ENCODE measurements at places on chromosomes 11 and 22. TPM values are rescaled to one million over a fixed set of nuclear protein-coding genes. Genes with fewer than 3 reads are reported as not detected.

DNA sequence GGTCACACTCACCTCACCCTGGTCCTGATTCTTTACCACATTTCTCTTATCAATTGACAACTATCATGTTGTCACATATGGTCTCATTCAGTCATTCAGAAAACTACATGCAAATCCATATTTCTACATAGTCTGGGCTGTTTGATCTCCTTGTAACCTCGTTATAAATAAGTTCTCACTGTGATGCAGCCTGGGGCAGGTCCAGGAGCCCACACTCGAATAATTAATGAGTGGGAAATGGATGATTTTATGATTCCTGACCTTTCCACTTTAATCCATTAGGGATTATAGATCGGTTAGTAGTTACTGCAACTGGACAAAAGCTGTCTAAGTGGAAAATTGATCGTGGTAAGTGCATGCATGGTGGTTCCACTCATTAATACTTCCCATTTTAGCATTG is 636.3 kb upstream of the TENM4 start:
- DNase-seq, result no peak

DDX17 gene
- total RNA-seq, result 593 TPM

GRCh38 chr22:21947040-21948014 is 5.3 kb downstream of the PPM1F start:
- no peak for DNase-seq

C22orf42 gene
- total RNA-seq, result not detected

DNA sequence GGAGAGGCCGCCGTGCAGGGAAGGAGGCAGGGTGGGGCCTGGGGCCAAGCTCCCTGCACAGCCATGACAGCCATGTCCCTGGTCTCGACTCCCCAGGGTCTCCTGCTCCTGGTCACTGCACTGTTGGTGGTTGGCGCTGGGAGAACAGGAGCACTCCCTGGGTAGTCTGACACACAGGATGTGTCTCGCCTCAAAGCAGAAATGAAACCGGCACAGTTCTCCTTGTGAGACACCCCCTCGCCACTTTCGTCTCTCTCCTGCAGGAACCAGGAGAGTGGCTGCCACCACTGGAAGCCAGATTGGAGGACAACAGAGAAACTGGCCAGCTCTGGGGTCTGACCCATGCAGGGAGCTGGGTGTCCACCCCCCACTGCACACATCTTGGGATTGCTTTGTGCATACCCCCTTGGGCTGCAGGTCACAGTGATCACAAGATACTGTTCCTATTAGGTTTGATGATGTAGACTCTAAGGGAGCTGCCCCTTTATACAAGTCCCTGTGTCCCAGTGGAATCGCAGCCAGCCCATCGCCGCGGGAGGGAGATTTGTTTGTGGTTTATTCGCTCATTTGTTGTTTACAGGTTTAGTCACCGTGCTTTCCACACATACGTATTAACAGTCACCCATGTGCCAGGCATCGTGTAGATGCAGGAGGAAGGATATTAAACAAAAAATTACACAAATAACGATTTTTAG is 27.0 kb upstream of the YWHAH start:
- no peak for DNase-seq

DNA sequence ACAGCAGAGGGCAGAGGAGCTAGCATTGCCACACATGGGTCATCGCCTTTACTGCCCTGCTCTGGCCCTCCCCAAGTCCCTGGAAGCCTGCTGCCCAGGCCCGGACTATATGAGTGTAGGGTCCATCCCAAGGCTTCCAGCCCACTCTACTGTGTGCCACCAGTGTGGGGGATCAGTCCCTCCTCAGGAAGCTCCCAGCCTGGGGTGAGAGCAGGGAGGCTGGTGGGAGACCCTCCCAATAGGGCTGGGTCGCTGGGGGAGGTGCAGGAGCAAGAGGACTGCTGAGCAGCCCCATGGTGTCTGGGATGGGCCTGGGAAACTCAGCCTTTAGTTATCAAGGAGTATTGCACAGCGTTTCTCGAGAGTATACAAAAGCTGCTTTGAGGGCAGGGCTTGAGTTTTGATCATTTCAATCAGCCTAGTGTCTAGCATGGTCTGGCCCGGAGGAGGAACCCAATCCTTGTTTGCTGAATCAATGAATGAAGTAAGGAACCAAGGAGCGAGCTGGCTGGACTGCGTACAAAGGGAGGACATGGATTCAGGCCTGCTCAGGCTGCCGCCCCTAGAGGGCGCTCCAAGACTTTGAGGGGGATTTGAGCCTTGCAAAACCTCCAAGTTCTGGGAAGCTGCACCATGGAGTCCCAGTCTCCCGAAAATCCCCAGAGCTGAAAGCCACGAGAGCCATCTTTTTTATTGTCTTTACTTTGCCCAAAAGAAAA is 89.0 kb upstream of the PARVA start:
- peak; percentile 88 for DNase-seq

GRCh38 chr11:61480994-61481335 is 27.6 kb upstream of the LRRC10B start:
- peak; percentile 72 for DNase-seq

MYO7A gene
- total RNA-seq, result 5.8 TPM

CD6 gene
- 4.2 TPM for total RNA-seq

GRCh38 chr22:42249831-42250230 is 20.6 kb downstream of the TCF20 start:
- no peak for DNase-seq

GRCh38 chr11:14022251-14022650 is 59.7 kb downstream of the SPON1 start:
- DNase-seq, result no peak

DNA sequence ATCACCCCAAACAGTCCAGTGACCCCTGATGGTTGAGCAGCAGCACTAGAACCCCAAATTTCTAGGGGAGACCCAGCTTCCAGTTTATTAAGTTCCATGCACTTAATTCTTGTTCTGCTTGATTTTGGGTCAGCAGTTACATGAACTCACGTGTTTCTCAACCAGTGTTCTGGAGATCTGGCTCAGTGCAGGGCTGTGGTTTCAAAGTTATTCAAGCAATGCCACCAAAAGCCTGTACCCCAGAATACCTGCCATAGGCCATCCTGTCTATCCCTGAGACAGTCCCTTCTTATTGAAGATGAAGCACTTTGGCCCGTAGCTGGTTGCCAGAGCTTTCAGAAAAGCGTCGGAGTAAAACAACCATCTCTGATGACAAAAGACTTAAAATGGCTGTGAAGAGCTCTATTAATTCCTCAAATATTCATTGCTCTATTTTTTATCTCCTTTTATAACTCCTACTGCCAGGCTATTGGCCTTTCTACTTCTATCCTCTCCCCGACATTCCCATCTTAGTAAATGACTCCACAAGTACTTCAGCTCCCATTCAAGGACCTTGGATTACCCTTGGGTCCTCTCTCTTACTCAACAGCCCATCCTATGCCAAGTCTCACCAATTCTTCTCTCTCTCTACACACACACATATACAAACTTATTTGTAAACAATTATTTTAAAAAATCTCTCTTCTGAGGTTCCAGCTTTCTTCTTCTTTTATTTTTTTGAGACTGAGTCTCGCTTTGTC is 18.0 kb upstream of the VPREB1 start:
- no peak for DNase-seq

LINC01488 gene
- not detected for total RNA-seq

ROBO4 gene
- total RNA-seq, result 16.8 TPM

DNA sequence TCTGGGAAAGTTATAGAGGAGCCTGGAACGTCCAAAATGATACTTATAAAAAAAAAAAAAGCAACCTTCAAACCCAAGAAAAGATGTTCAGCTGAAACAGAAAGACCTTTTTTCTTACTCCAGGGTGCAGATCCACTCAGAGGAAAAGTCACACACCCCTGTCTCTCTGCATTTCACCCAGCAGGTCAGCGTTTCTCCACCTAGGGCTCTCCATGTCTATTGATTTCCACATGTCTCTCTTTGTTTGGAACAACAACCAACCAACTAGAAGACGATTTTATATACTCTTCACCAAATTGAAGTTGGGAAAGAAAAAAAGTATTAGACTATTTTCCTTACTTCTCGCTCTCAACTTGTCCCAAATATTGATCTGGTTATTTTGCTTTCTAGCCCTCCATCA is 42.2 kb upstream of the BLID start:
- no peak for DNase-seq

DNA sequence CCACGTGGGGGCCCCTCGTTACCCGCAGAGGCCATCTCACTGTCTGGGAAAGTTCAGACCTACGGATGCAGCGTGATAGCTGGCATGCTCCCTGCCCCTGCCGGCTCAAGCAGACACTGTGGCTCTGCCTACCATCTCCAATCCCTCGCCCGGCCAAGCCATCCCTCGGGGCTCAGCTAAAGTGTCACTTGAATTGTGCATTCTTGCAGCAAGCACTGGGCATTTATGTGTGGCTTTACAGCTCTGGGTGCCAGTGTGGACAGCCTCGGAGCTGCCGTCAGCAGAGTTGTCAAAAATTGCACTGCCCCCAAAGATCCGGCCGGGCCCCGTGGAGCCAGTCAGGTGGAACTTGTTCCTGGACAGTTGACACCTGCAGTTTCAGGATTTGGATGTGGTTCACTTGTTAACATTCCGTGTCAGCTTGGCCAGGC is 75.0 kb upstream of the FGF3 start:
- DNase-seq, result no peak

DNA sequence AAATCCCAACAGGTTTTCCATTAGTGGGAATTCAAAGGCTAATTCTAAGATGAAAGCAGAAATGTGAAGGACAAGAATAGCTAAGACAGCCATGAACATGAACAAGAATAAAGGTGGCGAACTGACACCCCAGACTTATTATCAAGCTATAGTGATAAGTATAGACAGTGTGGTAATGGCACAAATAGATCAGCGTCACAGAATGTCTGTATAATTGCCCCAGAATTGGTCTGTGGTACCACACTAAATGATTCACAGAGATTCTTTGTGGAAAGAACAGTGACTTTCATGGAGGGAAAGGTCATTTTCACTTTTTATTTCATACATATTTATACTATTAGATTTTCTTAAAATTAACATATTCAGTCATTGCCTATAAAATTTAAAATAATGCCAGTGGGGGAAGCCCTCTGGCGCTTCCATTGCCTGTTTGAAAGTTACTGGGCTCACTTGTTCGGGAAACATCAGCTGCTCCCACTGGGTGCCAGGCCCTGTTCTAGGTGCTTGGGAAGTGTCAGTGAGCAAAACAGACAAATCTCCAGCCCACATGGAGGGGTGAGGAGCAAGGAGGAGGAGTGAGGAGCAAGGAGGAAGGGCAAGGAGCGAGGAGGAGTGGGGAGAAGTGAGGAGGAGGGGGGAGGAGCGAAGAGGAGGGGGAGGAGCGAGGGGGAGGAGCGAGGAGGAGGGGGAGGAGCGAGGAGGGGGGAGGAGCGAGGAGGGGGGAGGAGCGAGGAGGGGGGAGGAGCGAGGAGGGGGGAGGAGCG is 11.3 kb upstream of the NLRP6 start:
- DNase-seq, result no peak

MTMR3 gene
- total RNA-seq, result 81.3 TPM

IZUMO1R gene
- not detected for total RNA-seq

DNA sequence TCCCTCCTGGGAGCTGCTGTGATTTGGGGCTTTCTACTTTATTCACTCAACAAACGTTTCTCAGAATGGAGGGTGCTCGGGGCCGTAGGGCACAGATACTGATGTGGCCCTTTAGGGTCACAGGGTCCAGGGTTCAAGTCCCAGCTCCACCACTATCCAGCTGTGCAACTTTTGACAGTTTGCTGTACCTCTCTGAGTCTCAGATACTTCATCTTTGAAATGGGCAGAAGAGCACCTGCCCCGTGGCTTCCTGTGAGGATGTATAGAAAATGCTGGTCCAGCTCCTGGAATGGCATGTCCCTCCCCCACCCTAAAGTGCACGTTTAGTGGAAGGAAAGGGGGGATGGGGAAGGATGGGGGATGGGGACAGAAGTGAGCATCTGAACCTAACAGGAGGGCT is 21.9 kb upstream of the PRR5 start:
- DNase-seq, result no peak

Measured in ureter (tissue), 1 donor.